CD4-positive, alpha-beta T cell (primary cell): ENCODE measurements at places on chromosomes 3 and 15.

DNA sequence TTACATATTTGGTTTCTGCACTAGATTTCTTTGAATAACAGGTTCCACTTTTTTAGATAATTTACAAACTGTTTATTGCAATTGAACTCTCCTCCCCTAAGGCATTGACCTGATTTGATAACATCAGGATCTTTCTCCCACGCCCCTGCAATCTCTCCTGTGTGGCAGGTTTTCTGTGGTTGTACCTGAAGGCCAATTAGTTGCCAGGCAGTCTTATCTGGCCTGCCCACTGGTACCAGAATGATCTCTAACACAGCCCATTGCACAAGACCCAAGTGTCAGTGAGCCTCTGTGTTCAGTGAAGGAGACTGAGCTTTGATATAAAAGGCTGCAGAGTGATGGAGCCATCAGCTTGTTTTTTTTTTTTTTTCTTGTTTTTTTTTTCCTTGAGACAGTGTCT, 3.3 kb downstream of the ACAD9 start:
- no peak overlapping the region for H3K4me3 ChIP-seq
- H3K36me3 ChIP-seq = peaks cover 33% of the 10 kb centered on the region
- H3K27ac ChIP-seq = no peak overlapping the region

DNA sequence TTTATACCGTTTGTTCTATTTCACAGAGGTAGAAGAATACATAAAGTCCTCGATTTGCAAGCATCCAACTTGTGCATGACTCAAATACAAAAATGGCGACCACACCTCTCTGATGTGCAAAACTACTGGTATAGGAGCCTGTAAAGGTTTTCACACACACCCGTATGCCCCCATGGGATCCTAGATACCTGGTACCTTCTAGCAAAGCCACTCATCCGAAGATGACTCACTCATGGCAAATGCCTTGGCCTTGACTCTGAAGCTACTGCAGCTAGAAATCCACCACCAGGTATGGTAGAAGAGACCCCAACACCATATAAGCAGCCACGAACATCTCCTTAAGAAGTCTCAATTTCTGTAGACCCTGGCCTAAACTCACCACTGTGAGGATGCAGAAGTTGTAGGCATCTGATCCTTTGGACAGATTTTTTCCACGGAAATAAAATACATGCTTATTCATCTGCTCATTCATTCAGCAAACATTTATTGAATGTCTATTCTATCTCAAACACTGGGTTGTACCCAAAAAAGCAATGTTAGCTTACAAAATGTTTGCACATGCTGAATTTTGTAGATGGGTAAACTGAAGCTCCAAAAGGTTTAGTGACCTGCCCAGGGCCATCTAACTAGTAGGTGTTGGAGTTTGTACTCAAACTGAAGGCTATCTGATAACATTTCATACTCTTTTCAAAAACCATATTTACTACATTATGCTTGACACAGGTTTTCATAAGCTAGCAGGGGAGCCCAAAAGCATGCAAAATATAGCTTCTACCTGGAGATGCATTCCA, 158.8 kb downstream of the RORA start:
- H3K36me3 ChIP-seq = no peaks in the 10 kb centered on the region
- peaks cover 5% of the 10 kb centered on the region for H3K27me3 ChIP-seq

DNA sequence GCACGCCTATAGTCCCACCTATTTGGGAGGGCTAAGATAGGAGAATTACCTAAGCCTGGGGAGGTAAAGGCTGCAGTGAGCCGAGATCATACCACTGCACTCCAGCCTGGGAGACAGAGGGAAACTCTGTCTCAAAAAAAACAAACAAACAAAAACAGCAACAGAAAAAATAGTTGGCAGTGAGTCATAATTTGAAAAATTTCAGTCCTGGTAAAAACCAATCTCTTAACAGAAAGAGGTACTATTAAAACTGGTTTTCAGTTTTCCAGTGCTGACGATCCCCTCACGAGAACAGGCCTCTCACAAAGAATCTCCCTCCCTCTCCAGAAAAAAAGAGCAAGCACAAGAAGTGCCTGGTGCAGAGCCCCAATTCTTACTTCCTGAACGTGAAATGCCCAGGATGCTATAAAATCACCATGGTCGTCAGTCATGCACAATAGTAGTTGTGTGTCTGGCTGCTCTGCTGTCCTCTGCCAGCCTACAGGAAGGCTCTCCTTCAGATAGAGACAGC, 22.8 kb upstream of the MAP4 start:
- no peak for DNase-seq
- H3K27me3 ChIP-seq = no peaks in the 10 kb centered on the region
- no peak overlapping the region for H3K4me3 ChIP-seq
- H3K4me1 ChIP-seq = peaks cover 4% of the 10 kb centered on the region
- H3K27ac ChIP-seq = no peak overlapping the region
- peaks cover 3% of the 10 kb centered on the region for H3K36me3 ChIP-seq

DNA sequence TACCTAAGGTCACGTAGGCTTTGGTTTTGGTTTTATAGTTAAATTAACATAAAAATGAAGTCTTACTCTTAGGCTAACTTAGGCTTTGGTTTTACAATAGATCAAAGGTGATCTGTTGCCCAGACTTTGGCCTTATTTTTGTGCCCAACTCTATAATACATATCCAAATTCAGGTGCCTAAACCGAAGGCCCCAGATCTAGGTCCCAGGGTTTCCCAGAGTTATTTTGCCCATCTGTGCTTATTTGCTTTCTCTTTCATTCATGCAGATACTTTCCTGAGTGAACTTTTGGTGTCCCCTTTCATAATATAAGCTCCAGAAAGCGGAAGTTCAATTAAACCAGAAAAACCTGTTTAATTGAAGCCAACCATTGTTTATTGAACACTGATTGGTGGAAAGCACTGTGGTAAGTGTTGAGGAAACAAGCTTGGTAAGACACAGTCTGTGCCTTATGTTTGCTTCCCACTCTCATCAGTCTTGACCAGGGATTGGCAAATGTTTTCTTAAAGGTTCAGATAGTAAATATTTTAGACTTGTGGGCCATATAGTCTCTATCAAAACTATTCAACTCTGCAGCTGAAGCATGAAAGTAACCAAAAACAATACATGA, 209.7 kb downstream of the WDR72 start:
- H3K4me1 ChIP-seq = no peaks in the 10 kb centered on the region
- H3K4me3 ChIP-seq = no peak overlapping the region
- no peaks in the 10 kb centered on the region for H3K27me3 ChIP-seq
- DNase-seq = no peak

DNA sequence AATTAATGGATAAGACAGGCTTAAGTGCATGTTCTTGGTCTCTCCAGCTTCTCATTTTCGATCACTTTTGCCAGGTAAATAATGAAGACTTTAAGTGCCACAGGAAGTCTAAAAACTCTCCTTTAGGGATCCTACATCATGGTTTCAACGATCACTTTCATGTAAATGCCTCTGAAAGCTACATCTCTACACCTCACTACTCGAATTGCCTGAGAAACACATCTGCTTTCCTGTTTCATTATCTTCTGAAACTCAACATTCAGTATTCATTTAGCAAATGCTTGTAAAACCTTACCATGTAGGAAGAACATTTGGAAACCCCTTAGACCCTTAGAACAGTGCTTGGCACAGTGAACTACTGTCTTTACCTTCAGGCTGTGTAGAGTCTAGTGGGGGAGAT, 16.2 kb downstream of the THAP10 start:
- no peaks in the 10 kb centered on the region for H3K36me3 ChIP-seq
- no peak overlapping the region for H3K4me3 ChIP-seq
- no peak for DNase-seq
- H3K4me1 ChIP-seq = no peaks in the 10 kb centered on the region

- no peak for DNase-seq
- no peak overlapping the region for H3K4me3 ChIP-seq
- no peak overlapping the region for H3K27ac ChIP-seq
- H3K27me3 ChIP-seq = peaks cover under 1% of the 10 kb centered on the region
- H3K4me1 ChIP-seq = no peaks in the 10 kb centered on the region
Observed at GRCh38 chr15:70799667-70800450, 36.5 kb upstream of the UACA start.

GRCh38 chr3:150449169-150449721, 41.1 kb downstream of the TSC22D2 start:
- H3K27me3 ChIP-seq = no peaks in the 10 kb centered on the region
- no peaks in the 10 kb centered on the region for H3K36me3 ChIP-seq
- no peak overlapping the region for H3K27ac ChIP-seq
- DNase-seq = no peak
- peaks cover 2% of the 10 kb centered on the region for H3K4me1 ChIP-seq
